ENCODE measurements at places on chromosomes 3 and 15.

DNA sequence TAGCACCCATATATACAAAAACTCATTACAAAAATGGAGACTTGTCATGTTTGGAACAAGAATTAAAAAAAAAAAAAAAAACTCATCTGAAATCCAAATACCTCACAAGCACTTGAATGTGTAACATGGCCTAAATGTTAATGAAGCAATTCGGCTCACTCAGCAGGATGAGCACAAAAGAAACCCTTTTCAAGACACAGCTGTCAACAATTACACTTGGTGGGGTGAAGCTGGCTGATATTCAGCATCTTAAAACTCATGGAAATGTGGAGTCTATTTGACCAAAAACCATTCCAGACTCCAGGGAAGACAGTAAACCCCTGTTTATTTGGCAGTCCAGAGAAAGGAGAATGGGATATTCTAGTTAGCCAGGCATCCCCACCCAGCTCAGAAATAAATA lies 205.4 kb upstream of the TSC22D2 start:
- DNase-seq = no peak

GRCh38 chr3:122273498-122273897 lies 51.5 kb upstream of the CSTA start:
- no peak for DNase-seq

- no peak for DNase-seq
Measured at GRCh38 chr15:81199031-81199779, 2.5 kb downstream of the IL16 start.

DNA sequence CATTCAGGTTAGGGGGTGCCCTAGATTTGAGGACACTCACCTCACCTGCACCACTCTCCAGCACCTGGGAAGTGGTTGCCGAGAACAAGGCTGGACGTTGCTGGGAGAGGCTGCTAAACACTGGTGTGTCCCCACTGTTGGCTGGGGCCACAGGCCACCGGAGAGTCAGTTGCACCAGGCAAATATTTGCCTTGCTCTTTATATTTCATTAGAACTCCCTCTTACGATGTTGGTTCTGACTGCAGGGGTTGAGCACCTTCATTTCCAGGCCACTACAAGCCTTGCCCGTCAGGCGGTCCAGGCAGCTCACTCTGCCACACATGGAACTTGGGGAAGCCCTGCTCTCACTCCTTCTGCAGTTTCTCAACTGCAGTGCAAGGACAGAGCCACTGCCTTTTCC lies 30.7 kb downstream of the HCN4 start:
- no peak for DNase-seq

DNA sequence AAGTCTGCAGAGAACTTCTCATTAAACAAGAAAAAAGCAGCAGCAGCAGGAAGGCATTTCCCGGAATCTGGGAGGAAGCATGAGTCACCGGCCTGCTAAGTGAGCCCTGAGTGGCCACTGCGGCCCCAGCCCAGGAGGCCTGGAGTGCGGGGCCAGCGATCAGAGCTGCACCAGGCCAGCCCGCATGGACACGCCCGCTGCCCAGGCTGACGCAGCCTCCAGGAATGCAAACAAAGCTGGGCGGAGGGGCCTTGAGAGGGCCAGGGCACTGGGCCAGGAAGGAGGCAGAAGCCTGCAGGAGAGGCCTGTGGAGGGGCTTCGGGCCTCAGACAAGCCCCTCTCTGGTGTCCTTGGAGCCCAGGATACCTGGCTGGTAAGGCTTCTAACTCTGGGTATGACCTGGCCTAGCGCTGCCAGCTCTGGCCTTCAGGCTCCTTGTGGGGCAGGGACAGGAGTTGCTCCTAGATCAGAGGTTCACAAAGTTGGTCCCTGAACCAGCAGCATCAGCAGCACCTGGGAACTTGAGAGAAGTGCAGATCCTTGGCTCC lies 101.2 kb downstream of the SMAD6 start:
- peak; percentile 93 for DNase-seq

DNA sequence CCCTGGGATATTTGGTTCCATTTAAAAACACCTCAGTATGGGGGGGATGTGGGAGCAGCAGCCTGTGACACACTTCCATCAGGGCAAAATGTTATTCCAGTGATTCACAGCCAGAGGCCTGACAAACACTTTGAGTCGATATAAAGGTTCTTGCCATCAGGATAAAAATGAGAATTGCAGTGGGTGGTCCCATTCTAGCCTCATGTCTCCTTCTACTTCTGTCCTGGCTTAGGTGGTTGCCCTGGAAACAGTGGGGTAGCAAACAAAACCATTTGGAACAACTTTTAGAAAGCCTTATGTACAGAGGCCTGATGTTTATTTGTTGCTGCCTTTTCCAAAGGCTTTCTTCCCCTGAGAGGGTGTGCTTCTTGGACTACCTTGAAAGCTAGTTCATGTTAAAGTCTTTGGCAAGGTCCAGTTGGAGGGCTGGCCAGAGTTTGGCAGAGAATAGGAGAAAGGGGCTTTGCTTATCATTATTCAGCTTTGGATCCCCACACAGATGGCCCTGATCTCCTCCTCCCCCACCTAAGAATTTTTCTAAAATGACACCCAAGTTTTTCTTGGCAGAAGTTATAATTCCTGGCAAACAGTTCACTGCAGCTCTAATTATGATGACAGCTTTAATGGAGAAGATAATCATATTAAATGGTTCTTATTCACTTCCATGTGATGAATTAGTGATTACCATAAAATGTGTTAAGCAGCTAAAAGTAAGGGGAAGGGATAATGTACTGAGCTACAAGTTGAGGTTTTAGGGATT lies 84.2 kb upstream of the ZNF280D start:
- DNase-seq = no peak

DNA sequence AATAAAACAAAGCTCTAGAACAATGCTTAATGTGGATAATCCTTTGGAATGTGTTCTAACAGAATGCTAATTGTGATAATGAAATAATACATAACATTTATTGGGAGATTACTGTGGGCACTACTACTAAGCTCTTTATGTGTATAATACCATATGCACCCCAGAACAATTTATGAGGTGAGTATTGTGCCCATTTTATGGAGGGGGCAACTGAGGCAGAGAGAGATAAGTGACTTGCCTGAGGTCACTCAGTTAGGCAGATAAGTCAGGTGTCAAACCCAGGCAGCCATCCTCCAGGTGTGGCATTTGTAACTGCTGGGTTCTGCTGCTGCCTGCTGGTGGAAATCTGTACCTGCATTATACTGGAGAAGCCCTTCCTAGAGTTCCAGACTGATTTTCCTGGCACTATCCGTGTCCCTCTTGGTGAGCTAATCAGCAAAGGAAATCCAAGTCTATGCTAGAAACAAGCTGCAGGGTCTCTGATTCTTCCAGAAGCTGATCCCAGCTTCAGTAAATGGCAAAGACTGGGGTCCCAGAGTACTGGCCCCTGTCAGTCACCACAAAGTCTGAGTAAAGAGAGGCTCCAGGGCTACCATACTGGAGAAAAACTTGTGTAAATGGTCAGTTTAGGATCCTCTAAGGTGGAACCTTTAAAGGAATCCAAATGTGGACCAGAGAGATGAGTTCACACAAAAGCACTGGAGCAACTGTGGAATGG lies 22.6 kb upstream of the RBP1 start:
- DNase-seq = peak; percentile 22

All from SW 1271 (cell line).